ENCODE measurements at places on chromosomes 3 and 15.

- DNase-seq = no peak
Observed at GRCh38 chr3:66211779-66212178, 9.0 kb upstream of the SLC25A26 start.

DNA sequence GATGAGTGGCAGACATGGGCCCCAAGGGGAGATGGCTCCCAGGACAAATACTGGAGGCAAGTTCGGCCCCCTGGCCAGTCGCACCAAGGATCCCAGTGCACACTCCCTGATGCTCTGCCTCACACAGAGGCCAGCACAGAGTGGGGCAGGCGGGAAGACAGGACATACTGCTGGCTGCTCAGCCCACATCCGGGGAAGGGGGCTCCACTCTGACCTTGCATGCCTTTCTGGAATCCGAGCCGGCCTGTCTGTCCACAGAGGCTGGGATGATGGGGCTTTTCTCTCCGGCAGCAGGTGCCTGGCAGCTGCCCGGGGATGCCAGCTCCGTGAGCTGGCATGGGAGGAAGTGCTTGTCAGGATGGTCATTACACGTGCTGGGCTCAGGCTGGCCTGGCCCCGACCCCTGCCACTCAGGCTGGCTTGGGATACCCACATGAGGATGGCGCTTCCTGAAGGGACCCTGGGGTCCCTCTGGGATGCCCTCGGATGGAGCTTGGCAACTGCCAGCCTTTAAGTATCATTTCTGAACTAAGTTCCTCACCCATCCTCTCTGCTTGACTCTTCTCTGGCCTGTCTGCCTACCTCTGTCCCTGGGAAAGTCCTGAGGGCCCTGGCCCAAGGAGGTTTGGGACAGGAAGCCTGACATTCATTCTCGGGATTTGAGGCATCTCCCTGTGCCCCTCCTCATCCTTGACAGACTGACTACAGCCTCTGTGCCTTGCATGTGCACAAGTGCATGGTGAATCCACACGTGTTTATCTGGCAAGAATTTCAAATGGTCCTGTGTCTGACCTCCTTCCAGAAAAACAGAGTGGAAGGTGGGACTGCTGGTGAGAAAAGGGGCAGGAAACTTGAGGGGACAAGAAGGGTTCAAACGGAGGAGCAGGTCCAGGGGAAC is 46.5 kb downstream of the EXOG start:
- no peak for DNase-seq

- DNase-seq = no peak
Observed at GRCh38 chr3:65177960-65178376, 490.2 kb upstream of the ADAMTS9 start.

- no peak for DNase-seq
Observed at GRCh38 chr15:96564546-96564945, 234.0 kb downstream of the NR2F2 start.

Data from activated T-cell treated with anti-CD3 and anti-CD28 coated beads, Interleukin-2, amount 50 U/mL, for 48 hours (primary cell).